ENCODE measurements at places on chromosomes 12 and 14.

DNA sequence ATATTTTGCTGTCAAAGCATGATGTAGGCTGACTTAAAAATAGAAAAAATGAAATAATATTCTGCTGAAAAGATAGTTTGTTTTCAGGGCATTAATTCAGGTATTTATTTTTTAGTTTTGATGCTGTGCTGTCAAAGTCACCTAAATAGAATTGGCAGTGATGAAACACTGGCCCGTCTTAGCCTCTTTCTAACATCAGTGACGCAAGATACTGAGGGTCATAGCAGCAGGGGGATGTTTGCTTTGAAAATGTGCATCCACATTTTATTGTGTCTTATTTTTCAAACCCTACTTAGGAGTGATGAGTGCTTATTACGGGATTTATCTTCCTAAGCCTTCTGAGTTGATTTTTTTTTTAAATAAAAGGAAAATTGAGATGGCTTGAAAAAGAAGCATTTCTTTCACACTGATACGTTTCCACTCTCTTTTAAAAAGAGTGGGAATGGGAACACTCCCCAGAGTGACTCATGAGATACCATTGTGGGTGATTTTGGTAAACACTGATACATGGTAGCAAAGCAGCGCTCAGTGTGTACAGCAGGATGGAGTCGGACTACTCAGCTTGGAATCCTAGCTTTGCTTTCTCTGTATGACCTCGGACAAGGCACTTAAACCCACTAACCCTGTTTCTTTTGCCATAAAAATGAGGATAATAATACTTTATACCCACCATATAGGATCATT lies 290.8 kb downstream of the ERC1 start:
- DNase-seq = no peak

- no peak for DNase-seq
Measured at GRCh38 chr14:83133981-83134645, 1600.5 kb upstream of the SEL1L start.

DNA sequence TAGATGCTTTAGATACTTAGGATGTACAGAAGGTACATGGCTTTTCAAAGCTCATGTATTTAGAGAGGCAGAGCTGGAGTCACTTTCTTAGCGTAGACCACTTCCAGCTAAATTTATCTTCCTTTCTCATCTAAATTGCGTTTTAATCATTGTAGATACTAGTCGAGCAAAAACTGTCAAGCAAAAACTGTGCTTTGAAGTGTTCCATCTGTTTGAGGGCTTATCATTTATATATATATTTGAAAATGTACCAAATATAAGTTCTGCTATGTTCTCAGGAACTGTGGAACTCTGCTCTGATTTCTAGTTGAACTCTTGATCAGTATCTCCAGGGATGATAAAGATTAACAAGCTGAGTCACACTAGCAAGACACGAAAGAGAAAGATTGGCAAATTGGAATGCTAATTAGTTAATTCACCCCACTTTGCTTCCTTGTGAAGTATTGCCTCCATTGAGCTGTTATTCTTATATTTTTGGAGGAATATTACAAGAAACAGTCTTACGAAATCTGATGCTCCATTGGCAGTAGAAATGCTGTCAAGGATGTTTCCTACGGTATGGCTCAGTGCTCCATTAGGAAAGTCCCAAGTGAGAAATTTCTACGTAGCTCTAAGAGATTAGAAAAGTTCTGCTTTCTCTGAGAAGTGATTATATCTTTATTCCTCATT lies 310.7 kb downstream of the AEBP2 start:
- no peak for DNase-seq

- no peak for DNase-seq
Measured at GRCh38 chr12:127640181-127640886, 626.6 kb upstream of the TMEM132C start.

DNA sequence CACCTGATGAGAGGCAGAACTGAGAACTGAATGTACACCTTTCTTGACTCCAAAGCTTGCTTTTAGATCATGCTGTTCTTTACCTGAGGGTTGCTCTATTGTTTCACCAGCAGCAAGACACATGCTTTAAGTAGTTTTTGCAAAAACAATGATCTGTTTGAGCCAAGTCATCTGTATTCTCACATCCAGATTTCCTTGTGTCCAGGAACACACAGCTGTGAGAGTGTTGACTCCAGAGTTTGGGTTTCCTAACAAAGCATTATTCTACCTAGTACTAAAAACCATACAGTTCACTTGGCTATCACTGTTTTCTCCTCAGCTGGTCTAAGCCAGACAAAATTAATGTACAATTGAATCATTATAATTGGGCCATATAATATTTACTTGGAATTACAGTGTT lies 120.4 kb downstream of the STAB2 start:
- no peak for DNase-seq

DNA sequence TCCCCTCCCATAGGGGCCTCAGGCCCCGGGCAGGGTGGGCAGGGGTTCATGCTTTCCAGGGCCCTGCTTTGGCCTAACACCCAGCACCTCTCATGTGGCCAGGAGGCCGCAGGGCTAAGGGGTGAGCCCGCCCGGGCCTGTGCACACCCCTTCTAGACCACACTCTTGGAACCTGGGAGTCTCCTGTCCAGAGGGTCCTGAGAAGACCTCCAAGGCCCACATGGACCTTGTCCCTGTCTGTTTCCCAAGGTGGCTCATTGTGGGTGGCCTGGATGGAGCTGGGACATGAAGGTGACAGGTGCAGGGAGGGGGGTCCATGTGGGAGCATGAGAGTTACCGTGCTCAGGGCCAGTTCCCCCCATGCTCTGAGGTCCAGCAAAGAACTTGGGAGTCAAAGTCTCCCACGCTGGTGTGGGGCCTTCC lies 11.6 kb downstream of the DLK1 start:
- no peak for DNase-seq

GRCh38 chr12:108935159-108935763 lies 55.4 kb downstream of the DAO start:
- no peak for DNase-seq

DNA sequence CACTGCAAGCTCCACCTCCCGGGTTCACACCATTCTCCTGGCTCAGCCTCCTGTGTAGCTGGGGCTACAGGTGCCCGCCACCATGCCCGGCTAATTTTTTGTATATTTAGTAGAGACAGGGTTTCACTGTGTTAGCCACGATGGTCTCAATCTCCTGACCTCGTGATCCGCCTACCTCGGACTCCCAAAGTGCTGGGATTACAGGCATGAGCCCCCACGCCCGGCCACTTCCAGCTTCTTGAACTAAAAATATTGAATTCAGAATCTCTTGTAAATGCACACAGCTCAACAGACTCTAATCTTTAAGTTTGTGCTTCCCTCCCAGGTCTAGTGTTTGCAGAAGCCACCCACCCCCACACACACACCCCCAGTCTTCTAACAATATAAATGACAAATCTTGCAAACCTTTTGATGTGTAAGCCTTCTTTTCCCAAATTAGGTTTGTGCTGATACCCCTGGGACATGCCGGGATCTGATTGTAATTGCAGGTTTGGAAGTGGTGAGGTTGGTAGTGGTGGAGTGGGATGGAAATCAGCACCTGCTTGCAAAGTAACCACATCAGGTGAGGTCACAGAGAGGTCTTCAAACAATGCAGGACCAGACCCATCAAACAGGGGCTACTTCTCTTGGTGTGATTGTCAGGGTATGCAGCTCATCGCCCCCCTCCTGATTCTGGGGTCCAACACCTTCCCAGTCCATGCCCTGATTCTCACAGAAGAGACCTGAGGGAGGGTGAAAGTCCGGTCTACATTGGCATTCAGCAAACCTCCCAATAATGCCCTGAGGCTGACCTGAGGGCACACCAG lies 51.4 kb upstream of the GPR132 start:
- no peak for DNase-seq

DNA sequence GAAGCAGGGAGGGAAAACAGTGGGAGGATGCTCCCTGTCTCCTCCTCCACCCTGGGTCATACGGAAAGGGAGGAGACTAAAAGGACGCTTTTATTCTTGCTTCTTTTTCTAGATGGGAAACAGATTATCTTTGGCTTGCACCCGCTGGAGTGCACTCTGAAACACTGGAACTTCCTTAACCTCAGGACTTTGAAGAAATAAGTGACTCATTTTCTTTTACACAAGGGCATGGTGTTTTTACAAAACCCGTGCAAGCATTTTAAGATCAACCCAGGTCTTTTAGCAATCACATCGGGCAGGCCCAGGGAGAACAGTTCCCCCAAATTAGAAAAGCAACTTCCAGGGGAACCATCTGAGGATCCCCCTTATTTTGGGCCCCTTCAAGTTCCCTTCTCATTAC lies 80.9 kb upstream of the TSPAN11 start:
- DNase-seq = no peak

DNA sequence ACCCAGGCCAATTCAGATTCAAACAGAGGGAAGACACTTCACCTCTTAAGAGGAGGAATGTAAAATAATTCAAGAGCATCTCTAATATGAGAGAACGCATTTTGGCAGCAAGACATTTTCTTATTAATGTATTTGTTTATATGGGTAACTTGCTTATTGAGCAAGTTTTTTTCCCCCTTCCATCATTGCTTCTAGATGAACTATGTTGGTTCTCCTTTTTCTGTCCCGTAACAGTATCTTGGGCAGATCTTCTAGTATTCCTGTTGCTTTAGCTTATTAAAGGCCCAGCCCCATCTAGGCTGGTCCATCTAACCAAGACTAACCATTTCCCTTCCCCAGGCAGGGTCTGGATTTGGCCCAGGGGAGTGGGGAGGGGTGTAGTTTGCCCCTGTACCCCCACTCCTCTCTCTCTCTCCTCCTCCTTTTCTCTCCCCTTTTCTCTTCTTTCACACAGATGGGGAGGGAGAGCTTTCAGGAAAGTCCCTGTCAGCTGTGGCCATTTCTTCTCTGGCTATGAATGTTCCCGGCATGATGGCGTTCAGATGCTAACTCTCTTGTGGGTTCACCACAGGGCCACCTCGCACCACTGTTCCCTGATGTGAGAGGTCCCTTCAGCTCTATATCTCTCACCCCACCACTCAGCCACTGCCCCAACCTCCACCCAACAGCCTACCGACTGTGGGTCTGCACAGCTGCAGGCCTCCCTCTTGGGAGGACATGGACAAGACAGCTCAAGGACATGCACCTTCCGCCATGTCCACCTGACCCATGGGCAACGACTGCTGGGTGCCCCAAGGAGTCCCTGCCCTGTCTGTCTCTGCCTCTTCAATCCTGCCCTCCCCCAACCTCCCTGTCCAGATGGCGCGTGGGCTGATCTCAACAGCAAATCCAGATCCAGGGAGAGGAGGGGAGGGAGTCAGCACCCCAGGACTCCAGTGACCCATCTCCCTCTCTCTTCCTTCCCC lies 15.8 kb upstream of the RPS6KL1 start:
- DNase-seq = no peak

DNA sequence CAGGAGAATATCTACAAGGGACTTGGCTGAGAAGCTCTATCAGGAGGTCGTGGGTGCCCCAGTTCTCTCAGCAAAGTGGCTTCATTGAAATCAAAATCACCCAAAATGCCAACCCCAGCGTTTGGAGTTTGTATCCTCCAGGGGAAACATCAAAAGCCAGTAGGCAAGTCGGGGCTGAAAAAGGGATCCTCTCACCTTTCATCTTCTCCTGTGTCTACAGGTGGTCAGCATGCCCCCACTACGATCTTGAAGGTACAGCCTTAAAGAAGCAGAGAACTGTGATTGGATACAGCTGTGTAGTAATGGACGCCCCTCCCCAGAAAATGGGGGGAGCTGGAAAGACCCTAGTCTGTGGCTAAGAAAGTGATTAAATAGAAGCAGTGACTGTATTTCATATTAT lies 22.2 kb downstream of the HRK start:
- no peak for DNase-seq

GRCh38 chr12:124412646-124413015 lies 117.7 kb downstream of the RFLNA start:
- DNase-seq = no peak

- DNase-seq = no peak
Measured at GRCh38 chr14:53929871-53930715, 26.5 kb downstream of the BMP4 start.

Data from T47D (cell line).